Activated CD4-positive, alpha-beta memory T cell treated with anti-CD3 and anti-CD28 coated beads for 36 hours (primary cell): ENCODE measurements at places on chromosomes 1 and 21. TPM values are rescaled to one million over a fixed set of nuclear protein-coding genes. Genes with fewer than 3 reads are reported as not detected.

DNA sequence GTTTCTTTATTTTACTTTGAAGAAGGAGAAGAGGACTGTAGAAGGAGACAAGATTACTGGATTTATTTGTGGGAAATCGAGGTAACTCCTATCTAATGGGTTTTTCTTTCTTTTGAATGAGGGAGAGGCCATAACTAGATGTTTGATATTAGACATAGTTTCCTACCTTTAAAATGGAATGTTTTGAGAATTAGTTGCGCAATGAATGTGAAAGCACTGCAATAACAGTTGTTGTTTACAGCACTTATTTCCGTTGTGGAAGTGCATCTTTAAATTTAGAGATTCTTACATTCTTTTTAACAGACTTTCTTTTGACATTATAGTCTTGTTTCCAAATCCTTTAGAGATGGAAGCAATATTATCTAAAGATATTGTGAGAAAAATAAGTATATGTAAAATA, 229.0 kb downstream of the SRGAP2C start:
- H3K27ac ChIP-seq: no peak overlapping the region
- no peak for DNase-seq
- H3K36me3 ChIP-seq: no peaks in the 10 kb centered on the region
- peaks cover 3% of the 10 kb centered on the region for H3K27me3 ChIP-seq
- peaks cover 4% of the 10 kb centered on the region for H3K4me1 ChIP-seq

- H3K27ac ChIP-seq: no peak overlapping the region
- H3K36me3 ChIP-seq: no peaks in the 10 kb centered on the region
- peaks cover 14% of the 10 kb centered on the region for H3K4me1 ChIP-seq
- DNase-seq: no peak
Observed at GRCh38 chr1:232873931-232874330, 68.7 kb downstream of the MAP10 start.

- no peak for DNase-seq
- H3K4me1 ChIP-seq: no peaks in the 10 kb centered on the region
- H3K36me3 ChIP-seq: no peaks in the 10 kb centered on the region
- no peak overlapping the region for H3K27ac ChIP-seq
Observed at GRCh38 chr21:19244502-19245187, 841.1 kb upstream of the TMPRSS15 start.

DNA sequence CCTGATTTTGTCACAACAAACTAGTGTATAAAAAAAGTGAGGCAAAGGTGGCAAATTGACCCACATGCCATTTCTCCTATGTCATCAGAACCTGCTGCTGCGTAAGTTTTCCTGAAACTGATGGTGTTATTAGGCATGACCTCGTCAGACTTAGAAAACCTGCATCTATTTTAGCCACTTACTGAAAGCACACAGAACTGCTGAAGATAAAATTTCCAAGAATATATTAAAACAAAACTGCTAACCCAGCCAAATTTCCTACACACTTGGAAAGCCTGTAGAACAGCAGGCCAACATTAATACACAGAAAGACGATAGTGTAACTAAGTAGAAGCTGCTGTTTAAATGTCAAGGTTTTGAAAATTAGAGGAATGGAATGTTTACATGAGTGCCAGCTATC, 674.5 kb upstream of the CXADR start:
- H3K27me3 ChIP-seq: no peaks in the 10 kb centered on the region
- H3K4me3 ChIP-seq: no peak overlapping the region
- DNase-seq: no peak
- no peak overlapping the region for H3K27ac ChIP-seq

- H3K27me3 ChIP-seq: peaks cover 12% of the 10 kb centered on the region
- no peaks in the 10 kb centered on the region for H3K4me1 ChIP-seq
- H3K27ac ChIP-seq: no peak overlapping the region
Observed at GRCh38 chr1:20446796-20447195, 39.2 kb downstream of the CAMK2N1 start.

S100A7 gene
- total RNA-seq: not detected

ADCY10 gene
- not detected for total RNA-seq

MPC2 gene
- total RNA-seq: 71.3 TPM

DNA sequence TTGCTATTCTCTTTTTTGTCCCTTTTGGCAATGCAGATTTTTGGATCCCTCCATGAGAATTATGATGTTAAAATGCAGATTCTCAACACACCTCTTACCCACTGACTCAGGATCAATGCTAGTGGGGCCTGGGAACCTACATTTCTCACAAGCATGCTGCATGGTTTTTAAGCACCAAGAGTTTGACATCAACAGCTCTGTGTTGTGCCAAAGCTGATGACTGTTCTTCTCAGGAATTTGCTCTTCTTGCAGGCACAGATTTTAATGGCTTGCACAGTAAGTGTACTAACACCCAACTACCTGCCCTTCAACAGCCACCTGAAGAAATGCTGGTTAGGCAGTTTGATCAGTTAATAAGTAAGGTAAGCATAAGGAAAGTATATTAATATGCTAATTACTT, 468.7 kb downstream of the PTBP2 start:
- H3K4me3 ChIP-seq: no peak overlapping the region
- H3K4me1 ChIP-seq: no peaks in the 10 kb centered on the region
- DNase-seq: no peak
- H3K36me3 ChIP-seq: peaks cover 34% of the 10 kb centered on the region
- H3K27ac ChIP-seq: no peak overlapping the region
- H3K27me3 ChIP-seq: no peaks in the 10 kb centered on the region

GRCh38 chr1:28249013-28249865, 10.1 kb upstream of the SESN2 start:
- peaks cover 40% of the 10 kb centered on the region for H3K4me1 ChIP-seq
- peak; percentile 56 for DNase-seq
- H3K4me3 ChIP-seq: peak overlapping the region; percentile 85
- no peaks in the 10 kb centered on the region for H3K27me3 ChIP-seq

OPTC gene
- not detected for total RNA-seq

DNA sequence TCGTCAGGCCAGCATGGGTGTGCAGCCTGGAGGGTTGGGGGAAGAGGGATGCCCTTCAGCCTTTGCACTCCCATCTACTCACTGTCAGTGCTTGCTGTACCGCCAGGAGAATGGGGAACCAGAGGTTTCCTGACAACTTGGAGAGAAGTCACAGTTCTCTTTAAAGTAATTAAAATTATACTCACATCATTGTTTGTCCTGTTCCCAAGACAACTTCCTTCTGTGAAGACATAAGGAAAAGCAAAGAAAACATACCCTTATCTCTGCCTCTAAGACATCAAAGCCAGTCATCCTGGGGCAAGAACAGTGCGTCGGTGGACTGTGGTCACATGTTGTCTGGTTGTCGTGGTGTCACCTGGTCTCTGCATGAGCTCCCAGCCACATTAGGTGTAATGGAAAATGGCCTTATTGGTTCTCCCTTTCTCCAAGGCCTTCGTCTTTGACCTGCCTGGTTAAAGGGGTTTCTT, 17.6 kb downstream of the TRAF5 start:
- DNase-seq: peak; percentile 31
- peaks cover 76% of the 10 kb centered on the region for H3K4me1 ChIP-seq
- no peak overlapping the region for H3K4me3 ChIP-seq
- H3K27me3 ChIP-seq: no peaks in the 10 kb centered on the region

- peaks cover 42% of the 10 kb centered on the region for H3K4me1 ChIP-seq
- no peak overlapping the region for H3K27ac ChIP-seq
- DNase-seq: no peak
- no peak overlapping the region for H3K4me3 ChIP-seq
- peaks cover 13% of the 10 kb centered on the region for H3K36me3 ChIP-seq
Observed at GRCh38 chr1:8537991-8538390, 220.1 kb downstream of the SLC45A1 start.

CCDC27 gene
- total RNA-seq: not detected

DNA sequence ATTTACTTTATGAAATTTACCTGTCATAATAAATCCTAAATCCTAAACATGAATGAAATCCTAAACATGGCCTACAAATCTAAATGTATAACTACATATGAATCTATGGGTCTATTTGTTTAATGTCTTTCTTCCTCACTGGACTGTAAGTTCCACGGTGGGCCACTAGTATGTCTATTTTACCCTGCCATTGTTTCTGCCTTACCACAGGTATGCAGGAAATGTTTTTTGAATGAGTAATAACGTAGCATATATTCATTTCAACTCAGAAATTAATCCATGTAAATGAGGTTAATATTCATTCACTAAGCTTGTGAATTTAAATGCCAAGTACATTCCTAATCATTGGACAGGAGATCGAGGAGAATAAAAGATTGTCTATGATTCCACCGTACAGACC, 35.3 kb downstream of the B3GALNT2 start:
- no peak for DNase-seq
- H3K4me1 ChIP-seq: peaks cover 3% of the 10 kb centered on the region
- no peak overlapping the region for H3K4me3 ChIP-seq
- no peak overlapping the region for H3K27ac ChIP-seq
